ENCODE measurements at places on chromosomes 2 and 18.

GRCh38 chr2:177724398-177725287 lies 332.1 kb downstream of the AGPS start:
- DNase-seq, result no peak

- no peak for DNase-seq
Measured at GRCh38 chr2:98507461-98507860, 62.8 kb downstream of the INPP4A start.

DNA sequence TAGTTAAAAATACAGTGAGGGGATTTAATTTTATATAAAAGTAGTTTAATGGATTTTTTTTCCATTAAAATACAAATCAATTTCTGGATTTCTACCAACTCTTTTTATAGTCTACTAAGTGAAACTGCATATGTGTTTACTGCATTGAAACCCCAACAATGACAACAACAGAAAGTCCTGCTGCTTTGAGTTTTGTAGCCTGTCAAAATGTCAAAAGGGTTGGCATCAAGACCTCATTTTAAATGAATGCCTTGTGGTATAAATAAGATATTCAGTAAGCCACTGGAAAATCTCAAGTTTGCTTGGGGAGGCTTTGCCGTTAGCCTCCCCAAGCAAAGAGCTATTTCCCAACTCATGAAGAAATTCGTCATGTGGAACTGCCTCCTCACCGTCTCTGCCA lies 440.3 kb upstream of the HNMT start:
- no peak for DNase-seq

- DNase-seq, result no peak
Measured at GRCh38 chr2:48583961-48584360, 33.7 kb upstream of the GTF2A1L start.

DNA sequence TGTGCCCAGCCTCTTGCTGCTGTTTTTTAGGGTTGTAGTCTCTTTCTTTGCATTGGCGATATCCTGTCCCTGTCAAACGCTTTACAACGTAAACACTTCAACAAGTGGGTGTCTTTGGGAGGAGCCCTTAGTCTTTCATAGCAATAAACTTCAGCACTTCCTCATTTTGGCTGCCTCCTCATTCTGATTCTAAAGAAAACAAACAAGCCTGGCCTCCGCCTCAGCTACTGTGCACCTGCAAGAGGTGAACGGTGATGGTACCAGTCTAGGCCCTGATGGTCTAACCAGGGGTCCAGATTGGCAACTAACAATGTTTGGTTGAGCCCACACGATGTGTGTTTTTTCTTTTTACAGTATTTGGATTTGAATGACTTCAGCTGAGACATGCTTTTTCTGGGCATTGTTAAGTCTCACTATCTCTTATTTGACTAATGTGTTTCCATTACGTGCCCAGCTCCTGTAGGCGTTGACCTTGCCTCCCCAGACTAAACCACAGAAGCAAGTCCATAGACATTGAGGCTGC lies 53.2 kb upstream of the CUL3 start:
- peak; percentile 44 for DNase-seq

- DNase-seq, result no peak
Measured at GRCh38 chr2:42754776-42755140, 9.2 kb downstream of the OXER1 start.

DNA sequence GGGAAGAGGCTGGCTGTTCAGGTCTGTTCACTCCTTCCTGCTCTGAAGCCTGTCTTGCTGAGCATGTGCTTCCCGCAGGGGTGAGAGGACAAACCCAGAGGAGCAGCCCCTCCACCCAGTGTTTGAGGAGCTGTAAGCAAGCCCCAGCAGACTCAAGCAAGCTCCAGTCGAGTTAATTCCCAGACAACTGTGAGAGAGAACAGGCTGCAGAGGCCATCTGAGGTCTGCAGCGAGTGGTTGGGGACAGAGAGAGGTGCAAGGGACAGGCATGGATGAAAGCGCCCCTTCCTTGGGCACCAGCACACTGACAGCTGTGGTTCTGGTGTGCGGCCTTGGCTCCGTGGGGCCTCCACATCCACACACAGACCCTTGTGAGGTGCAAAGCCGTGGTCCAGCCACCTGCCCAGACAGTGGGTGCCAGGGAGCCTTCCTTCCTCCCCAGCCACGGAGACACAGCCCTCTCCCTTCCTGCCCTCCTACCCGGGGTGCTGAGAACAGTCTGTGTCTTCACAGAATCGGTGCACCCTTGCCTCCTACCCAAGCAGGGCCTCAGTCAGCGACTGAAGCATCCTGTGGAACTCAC lies 36.2 kb downstream of the MAL start:
- DNase-seq, result no peak

Measured in T-helper 2 cell treated with Interferon-gamma antibody and Interleukin-4, amounts not matched to agents 5 μg/mL and 100 μg/mL, for 36 hours (primary cell).